ENCODE measurements at places on chromosomes 12 and 14.

- no peak for DNase-seq
These were observed 744 bp upstream of the MYL6 start for GRCh38 chr12:56157201-56158028.

DNA sequence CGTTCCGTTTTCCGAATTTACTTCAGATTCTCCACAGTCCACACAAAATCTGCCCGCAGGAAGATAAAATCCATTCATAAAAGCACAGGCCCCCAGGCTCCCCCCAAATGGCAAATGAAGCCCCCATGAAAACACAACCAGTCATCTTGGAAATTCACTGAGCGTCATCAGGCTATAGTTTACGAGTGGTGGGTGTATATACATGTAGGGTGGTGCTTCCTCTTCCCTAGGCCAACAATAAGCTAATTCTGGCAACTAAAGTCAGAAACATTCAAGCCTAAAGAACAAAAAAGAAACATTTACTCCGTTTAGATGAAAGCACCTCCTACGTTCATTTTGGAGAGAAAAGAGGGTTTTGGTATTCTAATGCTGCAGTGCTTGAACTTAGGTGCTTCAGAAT, 5.8 kb downstream of the GPR68 start:
- DNase-seq: no peak

GRCh38 chr12:12467264-12467663, 95.4 kb downstream of the DUSP16 start:
- no peak for DNase-seq

DNA sequence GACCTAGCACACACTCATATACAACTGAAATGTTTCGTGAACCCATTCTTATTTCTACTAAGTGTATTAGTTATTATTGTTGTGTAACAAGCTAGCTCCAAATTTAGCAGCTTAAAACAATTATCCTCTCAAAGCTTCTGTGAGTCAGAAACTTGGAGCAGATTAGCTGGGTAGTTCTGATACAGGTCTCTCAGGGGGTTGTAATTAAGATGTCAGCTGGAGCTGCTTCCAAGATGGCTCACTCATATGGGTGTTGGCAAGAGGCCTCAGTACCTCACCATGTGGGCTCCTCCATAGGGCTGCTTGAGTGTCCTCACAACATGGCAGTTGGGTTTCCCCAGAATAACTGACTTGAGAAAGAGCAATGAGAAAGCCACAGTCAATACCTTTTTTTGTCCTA, 9.8 kb downstream of the GPR135 start:
- no peak for DNase-seq

DNA sequence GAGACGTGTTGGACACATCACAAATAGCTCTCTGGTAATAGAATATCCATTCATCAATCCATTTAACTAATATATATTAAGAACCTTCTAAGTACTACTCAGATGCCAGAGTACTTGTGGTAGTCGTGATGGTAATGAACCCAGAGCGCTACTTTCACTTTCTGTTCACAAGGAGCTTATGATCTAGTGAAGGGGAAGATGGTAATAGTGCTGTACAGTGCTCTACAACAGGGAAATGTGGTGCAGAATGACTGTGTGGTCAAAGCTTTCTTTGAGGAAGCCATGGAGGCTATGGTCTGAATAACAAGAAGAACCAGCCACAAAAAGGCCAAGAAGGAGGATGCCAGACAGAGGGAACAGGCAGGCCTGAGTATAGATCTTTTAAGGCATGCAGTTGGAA, 212.0 kb downstream of the PTPRO start:
- no peak for DNase-seq

GRCh38 chr12:10558789-10559188, 53.1 kb downstream of the EIF2S3B start:
- DNase-seq: no peak

GRCh38 chr12:104471336-104471735, 14.6 kb downstream of the CHST11 start:
- DNase-seq: no peak

DNA sequence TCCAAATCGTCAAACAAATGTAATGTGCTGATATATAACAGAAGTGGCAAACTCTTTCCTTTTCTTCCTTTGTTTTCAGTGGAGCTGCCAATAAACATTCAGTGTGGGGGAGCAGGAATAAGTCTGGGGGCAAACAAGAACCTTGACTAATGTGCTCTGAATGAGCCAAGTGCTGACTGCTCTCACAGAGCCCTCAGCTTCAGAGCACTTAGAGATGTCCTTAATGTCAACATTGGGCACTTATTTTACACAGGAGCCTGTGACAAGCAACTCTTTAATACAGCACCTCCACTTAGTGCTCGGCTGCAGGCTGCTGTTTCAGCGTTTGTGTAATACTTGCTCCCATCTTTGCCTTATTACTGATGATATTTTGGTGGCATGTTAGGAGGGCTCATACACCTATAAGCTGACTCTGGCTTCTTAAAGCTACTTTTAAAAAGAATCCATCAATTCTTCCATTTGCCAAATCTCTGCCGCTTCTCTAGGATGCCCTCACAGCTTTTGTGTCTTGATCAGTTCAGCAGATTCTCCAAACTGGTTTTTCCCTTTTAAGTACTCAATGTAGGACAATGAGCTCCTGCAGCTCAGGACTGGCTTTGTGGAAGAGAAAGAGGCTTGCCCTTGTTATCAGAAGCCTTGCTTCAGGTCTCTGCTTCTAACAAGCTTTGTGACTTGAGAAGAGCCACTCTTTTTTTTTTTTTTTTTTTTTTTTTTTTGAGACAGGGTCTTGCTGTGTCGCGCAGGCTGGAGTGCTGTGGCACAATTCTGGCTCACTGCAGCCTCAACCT, 206.6 kb downstream of the MON2 start:
- DNase-seq: no peak

DNA sequence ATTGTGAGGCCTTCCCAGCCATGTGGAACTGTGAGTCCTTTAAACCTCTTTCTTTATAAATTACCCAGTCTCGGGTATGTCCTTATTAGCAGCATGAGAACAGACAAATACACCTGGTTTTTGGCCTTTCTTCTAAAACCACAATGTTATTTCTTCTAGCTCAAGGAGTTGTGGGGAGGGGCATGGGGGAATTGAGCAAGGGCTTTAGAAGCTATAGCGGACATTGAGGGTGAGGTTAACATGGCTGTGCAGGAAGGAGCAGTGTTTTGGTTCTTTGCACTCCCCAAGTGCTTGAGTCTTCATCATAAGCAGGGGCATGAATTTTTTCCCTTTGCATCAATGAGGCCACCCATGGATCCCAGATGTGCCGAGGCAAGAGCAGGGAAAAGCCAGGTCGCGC, 86.8 kb downstream of the SPRING1 start:
- DNase-seq: no peak

GRCh38 chr12:53892762-53893395, 45.8 kb upstream of the HOXC13 start:
- no peak for DNase-seq

DNA sequence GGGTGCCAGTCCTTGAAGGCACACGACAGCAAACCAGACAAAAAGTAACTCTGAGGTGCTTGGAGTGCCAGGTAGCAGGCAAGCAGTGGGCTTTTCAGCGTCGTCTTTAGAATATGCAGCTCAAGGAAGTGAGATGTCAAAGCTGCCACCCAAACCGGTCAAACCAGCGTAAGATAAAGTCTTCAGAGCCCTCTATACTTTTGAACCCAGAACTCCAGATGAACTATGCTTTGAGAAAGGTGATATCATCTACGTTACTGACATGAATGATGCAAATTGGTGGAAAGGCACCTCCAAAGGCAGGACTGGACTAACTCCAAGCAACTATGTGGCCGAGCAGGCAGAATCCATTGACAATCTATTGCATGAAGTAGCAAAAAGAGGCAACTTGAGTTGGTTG, 95.9 kb downstream of the TBX3 start:
- DNase-seq: no peak

DNA sequence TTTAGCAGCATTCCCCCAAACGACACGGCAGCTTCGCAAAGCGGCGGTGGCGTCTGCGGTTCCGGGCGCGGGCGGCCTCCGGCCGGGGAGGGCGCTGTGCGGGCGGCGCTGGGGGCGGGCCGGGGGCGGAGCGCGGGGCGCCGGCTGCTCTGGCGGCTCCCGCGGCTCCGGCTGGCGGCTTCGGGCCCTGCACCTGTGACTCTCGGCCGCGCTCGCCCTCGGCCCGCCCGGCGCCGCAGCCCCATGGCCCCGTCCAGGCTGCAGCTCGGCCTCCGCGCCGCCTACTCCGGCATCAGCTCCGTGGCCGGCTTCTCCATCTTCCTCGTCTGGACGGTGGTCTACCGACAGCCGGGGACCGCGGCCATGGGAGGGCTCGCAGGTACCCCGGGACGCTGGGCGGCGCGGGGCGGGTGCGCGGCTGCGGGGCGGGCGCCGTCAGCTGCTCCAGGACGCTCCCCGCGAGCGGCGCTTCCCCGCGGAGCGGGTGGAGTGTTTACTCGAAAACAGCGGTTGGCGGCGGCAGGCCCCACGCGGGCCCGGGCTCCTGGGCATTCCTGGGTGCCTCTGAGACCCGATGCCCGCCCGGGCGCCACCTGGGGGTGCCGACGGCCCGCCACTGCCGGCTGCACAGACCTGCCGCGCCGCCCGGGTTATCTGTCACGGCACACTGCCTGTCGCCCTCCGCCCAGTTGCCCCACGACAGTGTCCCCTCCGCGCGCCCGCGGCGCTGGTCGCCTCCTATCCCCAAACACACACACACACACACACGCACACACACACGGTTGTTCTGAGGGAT, at the start of gene SLC48A1:
Gene SLC48A1 (plus strand): TSS at position 177 of the 796 bp plus-strand sequence. CDS start 67 bp downstream, at position 244.
- no peak for DNase-seq

- DNase-seq: no peak
These were observed 135.6 kb upstream of the PTPRB start for GRCh38 chr12:70772836-70773235.

- no peak for DNase-seq
These were observed 41.6 kb downstream of the LRRC74A start for GRCh38 chr14:76867516-76868453.

GRCh38 chr14:97295108-97295710, 498.0 kb downstream of the VRK1 start:
- DNase-seq: no peak

GRCh38 chr12:41856228-41856627, 288.4 kb downstream of the GXYLT1 start:
- DNase-seq: no peak

DNA sequence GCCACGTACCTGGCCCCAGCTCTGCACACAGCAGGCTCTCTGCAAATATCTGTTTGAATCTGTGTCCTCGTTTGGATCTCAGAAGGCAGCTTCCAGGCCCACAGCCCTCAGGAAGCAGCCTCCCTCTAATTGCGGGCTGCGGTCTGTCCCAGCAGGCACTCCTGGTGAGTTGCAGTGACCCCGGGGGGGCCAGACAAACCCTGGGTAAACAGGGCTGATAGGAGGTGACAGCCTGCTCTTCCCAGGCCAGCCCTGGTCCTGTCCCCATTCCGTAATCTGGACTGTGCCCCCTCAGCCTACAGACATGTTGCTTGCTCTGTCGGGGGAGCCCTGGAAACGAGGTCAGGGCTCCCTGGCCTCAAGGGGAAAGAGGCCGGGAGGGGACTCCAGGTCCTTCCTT, 2.0 kb downstream of the FOXN4 start:
- DNase-seq: no peak

DNA sequence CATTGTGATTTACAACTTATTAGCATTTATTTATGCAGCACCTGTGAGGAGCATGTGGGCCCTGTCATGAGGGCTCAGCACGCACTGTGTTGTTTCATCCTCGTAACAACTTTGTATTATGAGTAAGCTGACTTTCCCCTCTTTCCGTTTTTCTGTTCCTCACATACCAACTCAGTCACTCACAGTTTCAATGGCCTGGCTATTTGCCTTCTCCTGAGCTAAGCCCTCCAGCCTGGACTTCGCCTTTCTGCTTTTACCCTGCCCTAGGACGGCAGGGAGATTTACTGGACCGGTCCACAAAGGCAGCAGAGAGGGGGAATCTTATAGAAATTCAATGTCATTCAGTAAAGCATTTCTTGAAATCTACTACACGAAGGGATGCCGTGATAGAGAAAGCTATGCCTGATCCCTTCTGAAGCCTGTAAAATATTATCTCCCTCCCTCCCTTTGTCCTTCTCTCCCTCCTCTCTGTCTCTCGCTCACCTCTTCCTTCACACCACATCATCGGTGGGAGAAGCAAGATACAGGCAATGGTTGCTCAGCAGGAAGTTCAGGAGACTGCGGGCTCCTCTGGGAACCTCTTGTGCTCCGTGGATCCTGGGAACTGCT, 219.2 kb upstream of the TBX3 start:
- no peak for DNase-seq

DNA sequence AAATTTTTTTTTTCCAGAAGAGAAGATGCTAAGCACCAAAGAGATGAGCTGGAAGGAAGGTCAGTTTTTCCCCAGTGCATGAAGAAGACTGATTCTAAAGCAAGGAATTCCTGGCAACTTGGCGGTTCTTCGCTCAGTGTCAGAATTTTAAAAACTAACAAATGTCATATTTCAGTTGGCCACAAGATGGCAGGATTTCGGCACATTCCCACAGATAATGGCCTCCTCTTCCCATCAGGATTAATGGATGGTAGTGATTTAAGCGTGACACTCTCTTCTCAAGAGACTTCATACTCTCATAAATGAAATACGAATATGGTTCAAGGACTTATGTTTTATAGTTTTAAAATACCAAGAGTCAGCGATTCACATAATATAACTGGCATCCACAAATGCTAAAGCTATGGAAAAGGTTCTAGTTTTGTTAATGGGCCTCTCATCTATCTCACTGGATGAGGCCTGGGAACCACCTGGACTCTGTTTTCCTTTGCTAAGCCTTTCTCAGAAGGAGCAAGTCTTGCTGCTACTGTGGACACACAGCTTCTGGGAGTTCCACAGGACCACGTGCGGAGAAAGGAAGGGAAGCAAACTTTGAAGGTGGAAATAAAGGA, 46.1 kb upstream of the PTPRO start:
- DNase-seq: no peak

DNA sequence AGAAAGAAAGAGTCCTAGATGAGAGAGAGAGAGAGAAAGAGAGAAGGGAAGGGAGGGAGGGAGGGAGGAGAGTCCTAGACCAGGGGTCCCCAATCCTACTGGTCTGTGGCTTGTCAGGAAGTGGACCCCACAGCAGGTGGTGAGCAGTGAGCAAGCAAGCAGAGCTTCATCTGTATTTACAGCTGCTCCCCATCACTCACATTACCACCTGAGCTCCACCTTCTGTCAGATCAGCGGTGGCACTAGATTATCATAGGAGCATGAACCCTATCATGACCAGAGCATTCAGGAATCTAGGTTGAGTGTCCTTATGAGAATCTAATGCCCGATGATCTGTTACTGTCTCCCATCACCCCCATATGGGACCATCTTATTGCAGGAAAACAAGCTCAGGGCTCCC, 39.2 kb upstream of the AMN1 start:
- no peak for DNase-seq
